ENCODE measurements at places on chromosomes 4 and X.

DNA sequence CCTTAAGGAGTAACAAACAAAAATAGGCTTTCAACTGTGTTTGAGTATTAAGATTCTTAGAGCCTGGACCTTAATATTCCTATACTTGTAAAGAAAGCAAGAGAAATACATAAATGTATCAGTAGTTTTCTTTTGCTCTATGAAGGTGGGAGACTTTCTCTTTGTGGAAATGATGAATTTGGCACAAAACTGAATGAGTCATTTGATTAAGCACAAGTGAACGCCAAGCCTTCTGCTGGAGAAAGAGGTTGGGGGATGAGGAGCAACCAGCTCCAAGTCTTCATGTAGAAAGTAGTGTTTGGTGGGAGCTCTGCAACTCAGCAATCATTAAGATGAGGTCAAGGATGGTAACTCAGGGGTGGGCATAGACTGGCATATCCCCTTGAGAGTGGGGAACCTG, 49.6 kb downstream of the MEPE start:
- no peak for DNase-seq
- no peak overlapping the region for H3K27ac ChIP-seq
- peaks cover 12% of the 10 kb centered on the region for H3K27me3 ChIP-seq
- H3K4me1 ChIP-seq: no peaks in the 10 kb centered on the region
- H3K36me3 ChIP-seq: no peaks in the 10 kb centered on the region

- no peaks in the 10 kb centered on the region for H3K4me1 ChIP-seq
- H3K27me3 ChIP-seq: no peaks in the 10 kb centered on the region
- no peak overlapping the region for H3K27ac ChIP-seq
- DNase-seq: no peak
- H3K4me3 ChIP-seq: no peak overlapping the region
- no peaks in the 10 kb centered on the region for H3K36me3 ChIP-seq
Measured at GRCh38 chrX:98299785-98300184, 1416.1 kb downstream of the RPA4 start.

DNA sequence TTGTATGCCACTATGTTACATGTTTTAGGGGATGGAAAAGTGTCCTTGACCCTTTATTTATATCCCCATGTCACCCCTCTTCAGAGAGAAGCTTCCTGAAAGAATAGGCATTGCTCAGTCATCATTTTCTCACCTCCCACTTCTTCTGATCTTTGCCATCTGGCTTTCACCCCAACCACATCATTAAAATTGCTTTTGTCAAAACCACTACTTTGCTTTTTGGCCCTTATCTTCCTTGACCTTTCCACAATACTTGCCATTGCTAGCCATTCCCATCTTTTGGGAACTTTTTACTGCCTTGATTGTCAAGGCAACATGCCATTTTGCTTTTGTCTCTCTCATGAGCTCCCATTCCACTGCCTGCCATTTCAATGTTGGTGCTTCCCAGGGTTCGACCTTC, 14.9 kb upstream of the FAM9B start:
- no peaks in the 10 kb centered on the region for H3K4me1 ChIP-seq
- no peaks in the 10 kb centered on the region for H3K27me3 ChIP-seq
- no peaks in the 10 kb centered on the region for H3K36me3 ChIP-seq

GRCh38 chrX:10482261-10482660, 138.1 kb downstream of the MID1 start:
- H3K36me3 ChIP-seq: no peaks in the 10 kb centered on the region
- H3K27me3 ChIP-seq: no peaks in the 10 kb centered on the region
- H3K27ac ChIP-seq: no peak overlapping the region
- DNase-seq: no peak

DNA sequence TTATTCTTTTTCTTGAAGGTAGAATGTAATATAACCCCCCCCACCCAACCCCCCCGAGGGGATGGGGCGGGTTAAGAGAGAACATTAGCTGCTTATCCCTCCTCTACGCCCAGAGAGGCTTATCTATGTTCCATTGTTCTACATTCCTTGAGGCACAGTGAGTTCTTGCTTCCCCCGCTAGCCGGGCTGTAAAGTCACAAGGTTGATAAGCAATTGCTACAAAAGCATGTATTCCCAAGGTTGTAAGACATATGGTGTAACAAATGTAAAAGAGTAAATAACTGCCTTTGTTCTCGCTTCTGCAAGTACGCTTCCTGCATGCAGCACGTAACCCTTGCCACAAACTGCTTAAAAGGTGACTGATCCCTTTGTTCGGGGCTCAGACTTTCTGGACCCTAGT, 8.2 kb downstream of the DCAF8L2 start:
- no peaks in the 10 kb centered on the region for H3K4me1 ChIP-seq
- DNase-seq: no peak
- H3K4me3 ChIP-seq: no peak overlapping the region

GRCh38 chr4:148934926-148935578, 492.8 kb upstream of the NR3C2 start:
- no peak overlapping the region for H3K4me3 ChIP-seq
- no peak overlapping the region for H3K27ac ChIP-seq
- DNase-seq: no peak
- H3K36me3 ChIP-seq: no peaks in the 10 kb centered on the region
- H3K27me3 ChIP-seq: no peaks in the 10 kb centered on the region
